Vagina (tissue), 2 donors: ENCODE measurements at places on chromosomes 7 and 10. TPM values are rescaled to one million over a fixed set of nuclear protein-coding genes. Genes with fewer than 3 reads are reported as not detected.
A peak's percentile ranks its signal among the peaks of the same experiment; 100 is the strongest.

DNA sequence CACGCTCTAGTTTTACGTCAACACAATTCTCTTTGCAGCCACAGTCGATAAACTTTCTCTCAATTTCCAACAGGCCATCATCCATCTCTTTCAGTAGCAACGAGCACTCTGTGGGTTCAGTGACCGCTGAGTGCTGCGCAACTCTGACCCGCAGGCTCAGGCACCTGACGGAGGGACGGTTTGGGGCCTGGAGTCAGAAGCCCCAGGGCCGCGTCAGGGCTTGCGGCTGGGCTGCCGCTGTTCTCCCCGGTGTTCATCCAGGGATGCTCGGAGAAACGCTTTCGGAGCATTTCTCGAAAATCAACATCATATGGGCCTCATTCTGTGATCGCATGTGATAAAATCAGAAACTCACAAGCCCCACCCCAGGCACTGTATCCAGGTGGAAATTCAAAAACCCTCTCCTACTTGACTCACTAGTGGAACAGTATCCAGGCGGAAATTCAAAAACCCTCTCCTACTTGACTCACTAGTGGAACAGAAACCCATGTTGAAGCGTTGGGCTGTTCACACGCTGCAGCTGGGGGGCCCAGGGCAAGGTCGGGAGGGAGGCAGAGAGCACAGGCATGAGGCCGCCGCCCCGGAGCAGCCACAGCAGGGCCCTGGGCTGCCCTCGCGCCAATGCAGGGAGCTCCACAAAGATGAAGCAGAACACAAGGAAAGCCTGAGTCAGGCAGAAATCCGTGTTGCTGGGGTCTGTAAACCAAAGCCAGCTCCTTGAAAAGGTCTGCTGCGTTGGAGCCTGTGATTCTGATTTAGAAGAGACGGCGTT, 73.3 kb upstream of the NKX6-2 start:
- H3K27me3 ChIP-seq: no peaks in the 10 kb centered on the region
- no peak for DNase-seq
- peaks cover 8% of the 10 kb centered on the region for H3K4me1 ChIP-seq
- H3K36me3 ChIP-seq: no peaks in the 10 kb centered on the region
- no peak overlapping the region for H3K27ac ChIP-seq
- H3K4me3 ChIP-seq: no peak overlapping the region

GRCh38 chr7:71733107-71733870, 601.3 kb downstream of the GALNT17 start:
- H3K4me3 ChIP-seq: no peak overlapping the region
- DNase-seq: no peak
- H3K4me1 ChIP-seq: no peaks in the 10 kb centered on the region
- no peak overlapping the region for H3K27ac ChIP-seq
- H3K36me3 ChIP-seq: no peaks in the 10 kb centered on the region

- no peak overlapping the region for H3K27ac ChIP-seq
- H3K4me3 ChIP-seq: no peak overlapping the region
- no peak for DNase-seq
- H3K36me3 ChIP-seq: no peaks in the 10 kb centered on the region
These were observed 178.3 kb downstream of the SKIDA1 start for GRCh38 chr10:21347043-21347784.

- DNase-seq: no peak
- no peak overlapping the region for H3K4me3 ChIP-seq
- H3K36me3 ChIP-seq: no peaks in the 10 kb centered on the region
- H3K27ac ChIP-seq: peak overlapping the region; percentile 11
These were observed 20.8 kb downstream of the CYTH3 start for GRCh38 chr7:6251653-6252052.

DNA sequence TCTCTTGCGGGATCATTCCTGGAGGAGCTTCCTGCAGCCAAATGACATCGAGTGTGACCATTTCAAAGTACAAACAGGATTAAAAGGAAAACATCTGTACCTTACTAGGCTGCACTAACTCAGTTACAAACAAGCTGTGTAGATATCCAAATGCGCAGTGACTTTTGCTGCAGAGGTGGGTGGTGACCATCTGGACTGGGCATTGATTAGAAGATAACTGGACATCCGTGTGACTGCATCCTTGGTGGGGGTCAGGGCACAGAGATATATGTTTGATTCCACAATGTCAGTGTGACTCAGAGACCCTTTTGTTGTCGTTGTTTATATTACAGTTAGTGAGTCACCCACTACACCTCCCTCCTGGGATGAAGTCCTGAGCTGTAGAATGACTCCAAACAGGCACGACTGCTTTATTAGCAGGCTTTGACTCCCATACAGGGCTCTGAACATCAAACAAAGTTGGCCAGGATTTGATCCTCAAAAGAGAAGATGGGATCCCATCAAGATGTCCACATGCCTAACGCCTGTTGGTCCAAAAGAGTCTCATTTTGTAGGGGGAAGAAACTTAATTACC, 56.7 kb upstream of the SDK1 start:
- no peak overlapping the region for H3K4me3 ChIP-seq
- peaks cover 24% of the 10 kb centered on the region for H3K4me1 ChIP-seq
- peak overlapping the region; percentile 68 for H3K27ac ChIP-seq
- no peaks in the 10 kb centered on the region for H3K27me3 ChIP-seq
- DNase-seq: peak; percentile 67

DNA sequence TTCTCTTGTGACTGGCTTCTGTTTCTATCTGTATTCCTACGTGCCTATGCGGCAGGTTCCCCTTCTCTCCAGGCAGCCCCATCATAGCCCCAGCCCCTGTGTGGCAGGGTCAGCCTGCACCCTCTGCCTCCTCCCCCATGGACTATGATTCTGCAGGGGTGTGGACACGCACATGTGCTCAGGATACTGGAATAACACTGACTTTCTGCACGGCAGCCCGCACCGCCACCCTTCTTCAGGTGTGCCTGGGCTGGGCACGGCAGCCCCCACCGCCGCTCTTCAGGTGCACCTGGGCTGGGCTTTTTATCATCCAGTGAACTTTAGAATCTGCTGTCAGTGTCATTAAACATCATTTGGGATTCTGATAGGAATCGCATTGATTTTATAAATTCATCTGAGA, 202.6 kb upstream of the PPP2R2D start:
- no peak for DNase-seq
- no peaks in the 10 kb centered on the region for H3K27me3 ChIP-seq
- no peak overlapping the region for H3K27ac ChIP-seq
- H3K36me3 ChIP-seq: no peaks in the 10 kb centered on the region
- H3K4me1 ChIP-seq: no peaks in the 10 kb centered on the region

DNA sequence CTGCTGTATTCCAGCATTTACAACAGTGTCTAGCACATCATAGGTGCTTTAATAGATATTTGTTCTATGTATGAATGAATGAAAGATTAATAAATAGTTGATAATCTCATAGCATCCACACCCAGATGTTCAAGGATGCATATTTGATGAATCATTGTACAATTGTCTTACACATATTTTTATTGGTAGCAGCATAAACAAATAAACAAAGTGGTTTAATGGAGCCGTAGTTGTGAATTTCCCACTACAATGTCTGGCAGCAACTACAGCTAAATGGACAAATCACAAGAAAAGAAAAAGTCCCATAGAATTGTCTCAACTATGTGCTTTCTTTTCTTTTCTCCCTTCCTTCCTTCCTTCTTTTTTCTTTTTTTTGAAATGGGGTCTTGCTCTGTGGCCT, 150.8 kb downstream of the NRP1 start:
- H3K4me1 ChIP-seq: no peaks in the 10 kb centered on the region
- H3K36me3 ChIP-seq: no peaks in the 10 kb centered on the region
- no peak for DNase-seq
- no peak overlapping the region for H3K27ac ChIP-seq
- H3K27me3 ChIP-seq: no peaks in the 10 kb centered on the region

DNA sequence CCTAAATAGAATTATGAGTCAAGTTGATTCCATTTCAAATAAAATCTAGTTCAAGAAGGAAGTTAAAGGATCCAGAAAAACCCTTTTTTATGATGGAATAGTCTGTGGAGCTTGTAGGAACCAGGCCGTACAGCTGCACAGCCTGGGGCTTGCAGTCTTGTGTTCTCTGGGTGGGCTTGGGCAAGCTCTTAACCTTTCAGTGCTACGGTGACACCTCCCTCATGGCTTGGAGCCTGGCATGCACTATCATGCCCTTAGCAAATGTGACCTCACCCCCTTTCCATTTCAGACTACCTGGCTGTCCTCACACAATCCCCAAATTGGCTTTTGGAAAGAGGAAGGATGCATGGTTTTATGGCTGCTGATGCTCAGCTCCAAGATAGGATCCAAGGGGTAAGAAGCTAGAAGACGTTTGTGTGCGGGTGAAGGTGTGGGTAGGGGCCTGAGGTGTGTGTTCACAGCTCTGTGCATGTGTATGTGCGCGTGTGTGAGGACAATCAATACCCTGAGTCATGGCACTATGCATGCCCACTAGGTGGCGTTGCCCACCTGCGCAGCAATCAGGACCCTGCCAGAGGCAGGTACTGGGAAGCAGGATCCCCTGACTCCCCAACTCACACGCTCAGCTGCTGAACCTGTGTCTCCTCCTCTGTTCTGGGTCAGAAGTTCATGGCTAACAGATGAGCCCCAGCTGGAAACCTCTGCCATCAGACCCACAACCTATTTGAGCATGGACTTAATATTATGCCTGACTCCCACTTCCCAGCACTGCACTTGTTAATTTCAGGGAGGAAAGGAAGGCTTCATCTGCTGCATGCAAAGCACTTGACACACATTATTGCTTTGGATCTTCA, 113.4 kb downstream of the PTPN20 start:
- H3K27ac ChIP-seq: no peak overlapping the region
- H3K36me3 ChIP-seq: no peaks in the 10 kb centered on the region
- no peaks in the 10 kb centered on the region for H3K27me3 ChIP-seq
- H3K4me3 ChIP-seq: no peak overlapping the region
- H3K4me1 ChIP-seq: no peaks in the 10 kb centered on the region

GRCh38 chr10:89490596-89491335, 44.6 kb downstream of the SLC16A12 start:
- H3K27me3 ChIP-seq: no peaks in the 10 kb centered on the region
- DNase-seq: no peak
- H3K4me3 ChIP-seq: no peak overlapping the region

GRCh38 chr10:8102708-8103401, 48.4 kb downstream of the GATA3 start:
- no peaks in the 10 kb centered on the region for H3K36me3 ChIP-seq
- peaks cover 8% of the 10 kb centered on the region for H3K4me1 ChIP-seq
- H3K27me3 ChIP-seq: no peaks in the 10 kb centered on the region

GRCh38 chr10:116654816-116655215, 34.1 kb downstream of the PNLIPRP2 start:
- H3K4me3 ChIP-seq: no peak overlapping the region
- no peaks in the 10 kb centered on the region for H3K36me3 ChIP-seq
- no peaks in the 10 kb centered on the region for H3K27me3 ChIP-seq
- no peaks in the 10 kb centered on the region for H3K4me1 ChIP-seq
- no peak overlapping the region for H3K27ac ChIP-seq
- no peak for DNase-seq

The CYP2C19 gene
- 6.1 TPM for total RNA-seq

The GET4 gene
- 35.8 TPM for total RNA-seq

The NUB1 gene
- 46.2 TPM for total RNA-seq

The ELFN1 gene
- total RNA-seq: 2.2 TPM

The VAX1 gene
- not detected for total RNA-seq

The TMEM236 gene
- total RNA-seq: not detected
